Activated CD4-positive, alpha-beta T cell treated with anti-CD3 and anti-CD28 coated beads, Interleukin-2, amount 10 ng/mL, durations not matched to agents 7 days and 5 days (primary cell): ENCODE measurements at places on chromosomes 4 and X.

DNA sequence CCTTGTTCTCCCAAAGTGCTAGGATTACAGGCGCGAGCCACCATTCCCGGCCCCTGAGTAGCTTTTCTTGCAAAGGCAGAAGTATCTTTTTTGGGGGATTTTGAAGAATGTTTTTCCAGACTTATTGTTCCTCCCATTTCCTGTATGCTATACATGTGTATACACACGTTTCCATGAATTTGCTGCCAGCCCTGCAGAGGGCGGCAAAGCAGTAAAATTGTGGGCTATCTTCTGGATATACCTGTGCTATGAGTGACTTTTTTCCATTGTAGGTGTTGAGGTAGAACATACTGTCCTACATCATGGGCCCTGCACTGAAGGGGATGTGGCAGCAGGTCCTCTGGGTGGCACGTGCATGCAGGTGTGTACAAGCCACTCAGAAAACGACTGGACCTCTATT is 16.9 kb upstream of the MED28 start:
- DNase-seq, result no peak

DNA sequence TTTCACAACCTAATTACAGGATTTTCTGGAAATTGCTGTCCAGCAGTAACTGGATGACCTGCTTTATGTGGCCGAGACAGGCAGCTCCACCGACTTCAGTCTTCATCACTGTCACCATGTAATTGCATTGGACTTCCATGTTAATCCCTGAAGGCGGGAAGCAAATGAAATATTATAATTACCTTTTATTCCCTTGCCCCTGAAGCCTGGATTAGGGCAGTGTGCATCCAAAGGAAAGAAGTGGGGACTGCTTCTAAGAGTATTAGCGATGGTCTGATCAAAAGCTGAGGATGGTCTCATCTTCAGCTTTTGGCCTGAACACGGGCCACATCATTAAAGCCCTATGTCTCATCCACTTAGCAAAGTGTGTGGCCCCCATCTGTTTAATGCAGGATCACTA is 311.6 kb upstream of the GALNT7 start:
- no peak for DNase-seq

GRCh38 chr4:128660361-128661215 is 148.9 kb upstream of the JADE1 start:
- DNase-seq, result no peak

GRCh38 chr4:43816116-43816515 is 632.5 kb downstream of the KCTD8 start:
- DNase-seq, result no peak

DNA sequence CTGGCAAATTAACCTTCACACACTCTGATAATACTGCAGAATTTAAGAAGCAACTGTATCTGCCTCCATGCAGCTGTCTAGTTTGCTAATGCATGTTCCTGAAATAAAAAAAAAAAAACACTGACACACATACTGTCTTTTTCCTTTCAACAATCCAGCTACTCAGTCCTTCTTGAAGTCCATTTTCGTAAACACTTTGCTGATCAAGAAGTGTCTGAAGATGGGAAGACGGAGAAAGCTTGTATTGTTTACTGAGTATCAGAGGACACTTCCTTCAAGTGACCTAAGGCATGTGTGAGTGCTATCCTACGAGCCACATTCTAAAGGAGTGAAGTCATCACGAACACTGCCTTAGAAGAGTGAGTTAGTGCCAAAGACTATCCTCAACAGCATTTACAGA is 82.6 kb downstream of the LUZP4 start:
- DNase-seq, result no peak

GRCh38 chr4:83906561-83906960 is 370.7 kb downstream of the GPAT3 start:
- DNase-seq, result no peak

GRCh38 chr4:29326004-29326403 is 1394.2 kb upstream of the PCDH7 start:
- DNase-seq, result no peak
